ENCODE measurements at places on chromosomes 5 and 9.

DNA sequence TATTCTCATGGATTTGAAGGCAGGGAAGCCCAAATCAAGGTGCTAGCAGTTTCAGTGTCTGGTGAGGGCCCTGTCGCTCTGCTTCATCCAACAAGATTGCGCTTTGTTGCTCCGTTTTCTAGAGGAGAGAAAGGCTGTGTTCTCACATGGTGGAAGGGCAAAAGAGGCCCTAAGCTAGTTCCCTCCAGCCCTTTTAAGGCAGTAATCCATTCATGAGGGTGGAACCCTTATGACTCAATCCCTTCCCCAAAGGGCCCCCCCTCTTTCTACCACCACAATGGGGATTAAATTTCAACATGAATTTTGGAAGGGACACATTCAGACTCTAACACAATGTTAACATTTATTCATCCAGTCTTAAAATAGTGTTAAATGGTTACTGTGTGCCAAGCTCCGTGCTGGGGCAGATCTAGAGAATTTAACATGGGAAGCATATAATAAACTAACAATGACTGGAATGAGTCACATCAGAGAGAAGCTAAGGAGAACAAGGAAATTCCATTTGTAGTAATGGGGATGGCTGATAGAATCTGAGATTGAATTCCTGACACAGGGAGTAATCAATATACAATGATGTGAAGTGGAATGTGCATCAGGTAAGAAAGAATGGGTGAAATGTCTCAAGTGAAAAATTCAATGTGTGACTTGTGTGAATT lies 382.8 kb upstream of the ZNF608 start:
- no peak for DNase-seq

DNA sequence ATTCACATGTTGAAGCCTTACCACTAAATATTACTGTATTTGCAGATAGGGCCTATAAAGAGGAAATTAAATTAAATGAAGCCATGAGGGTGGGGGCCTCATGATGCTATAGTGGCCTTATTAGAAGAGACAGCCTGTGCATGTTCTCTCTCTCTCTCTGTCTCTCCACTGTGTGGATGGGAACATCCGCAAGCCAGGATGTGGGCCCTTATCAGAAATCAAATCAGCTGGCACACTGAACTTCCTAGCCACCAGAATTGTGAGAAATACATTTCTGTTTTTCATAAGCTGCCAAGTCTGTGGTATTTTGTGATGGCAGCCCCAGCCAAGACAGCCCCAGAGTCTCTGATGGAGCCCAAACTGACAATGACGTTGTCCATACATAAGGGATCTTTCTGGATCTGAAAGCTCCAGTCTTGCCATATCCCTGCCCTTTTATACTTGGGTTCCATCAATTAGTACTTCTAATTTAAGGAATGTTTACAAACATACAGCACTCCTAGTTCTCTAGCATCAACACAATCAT lies 300.5 kb upstream of the ATP10B start:
- DNase-seq = no peak

- no peak for DNase-seq
Observed at GRCh38 chr9:90307167-90307833, 335.3 kb downstream of the DIRAS2 start.

GRCh38 chr5:17190242-17190778 lies 27.1 kb upstream of the BASP1 start:
- no peak for DNase-seq

- no peak for DNase-seq
Observed at GRCh38 chr9:121363622-121363961, 6.5 kb downstream of the STOM start.

Data from stimulated activated CD4-positive, alpha-beta T cell treated with anti-CD3 and anti-CD28 coated beads, Interleukin-15, amount 100 ng/mL, for 1 hour (primary cell).